ENCODE measurements at places on chromosomes 13 and 19. TPM values are rescaled to one million over a fixed set of nuclear protein-coding genes. Genes with fewer than 3 reads are reported as not detected.

Gene VSTM2B
- not detected for total RNA-seq

Gene GDF15
- 0.85 TPM for total RNA-seq

Gene SLC5A5
- 1.3 TPM for total RNA-seq

Gene ZBTB32
- total RNA-seq, result 3.4 TPM

Gene NKG7
- 10.7 TPM for total RNA-seq

Gene KCNJ14
- 2.5 TPM for total RNA-seq

Gene GAMT
- total RNA-seq, result 9.0 TPM

Gene NAPA
- 133 TPM for total RNA-seq

Gene LGALS4
- 2.4 TPM for total RNA-seq

Gene ZNF285
- not detected for total RNA-seq

Gene OSCAR
- 2.5 TPM for total RNA-seq

Gene DNAAF3
- not detected for total RNA-seq

Gene LILRA1
- 0.65 TPM for total RNA-seq

Gene NLRP5
- not detected for total RNA-seq

Gene ZNF66
- total RNA-seq, result 7.3 TPM

Gene RASGRP4
- 2.8 TPM for total RNA-seq

Gene KLK5
- not detected for total RNA-seq

Gene RGCC
- 548 TPM for total RNA-seq

Gene KCTD12
- total RNA-seq, result 4.6 TPM

Gene GPC5
- not detected for total RNA-seq

Gene NFKBIB
- total RNA-seq, result 49.3 TPM

Gene VSTM1
- total RNA-seq, result not detected

Gene CAPN12
- 9.0 TPM for total RNA-seq

Gene NOVA2
- not detected for total RNA-seq

Gene CYP2F1
- 0.37 TPM for total RNA-seq

Gene ZFP82
- total RNA-seq, result 2.2 TPM

Gene TPRX2
- not detected for total RNA-seq

Gene SLC46A3
- total RNA-seq, result 10.8 TPM

Gene PRKCSH
- total RNA-seq, result 250 TPM

Gene APBA3
- 71.9 TPM for total RNA-seq
